ENCODE measurements at places on chromosomes 12 and 14.

- DNase-seq = no peak
These were observed 9.1 kb downstream of the ULK1 start for GRCh38 chr12:131903270-131904255.

DNA sequence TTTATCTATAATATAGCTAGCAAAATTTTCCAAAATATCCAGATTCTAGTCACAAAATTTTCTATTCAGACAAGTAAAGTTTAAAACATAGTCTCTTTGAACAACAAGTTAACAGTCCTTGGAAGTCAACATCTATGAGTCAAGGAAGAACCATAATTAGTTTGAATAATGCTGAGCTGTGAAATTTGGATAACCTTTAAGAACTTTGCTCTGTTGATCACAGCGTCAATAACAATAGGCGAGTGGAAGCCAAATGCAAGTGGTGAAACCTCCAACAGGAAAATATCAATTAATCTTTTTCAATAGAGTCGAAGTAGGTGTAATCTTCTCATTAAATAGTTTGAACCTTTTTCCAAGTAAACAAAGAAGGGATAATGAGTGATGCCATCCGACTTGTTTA lies 466.6 kb downstream of the FOXG1 start:
- no peak for DNase-seq

DNA sequence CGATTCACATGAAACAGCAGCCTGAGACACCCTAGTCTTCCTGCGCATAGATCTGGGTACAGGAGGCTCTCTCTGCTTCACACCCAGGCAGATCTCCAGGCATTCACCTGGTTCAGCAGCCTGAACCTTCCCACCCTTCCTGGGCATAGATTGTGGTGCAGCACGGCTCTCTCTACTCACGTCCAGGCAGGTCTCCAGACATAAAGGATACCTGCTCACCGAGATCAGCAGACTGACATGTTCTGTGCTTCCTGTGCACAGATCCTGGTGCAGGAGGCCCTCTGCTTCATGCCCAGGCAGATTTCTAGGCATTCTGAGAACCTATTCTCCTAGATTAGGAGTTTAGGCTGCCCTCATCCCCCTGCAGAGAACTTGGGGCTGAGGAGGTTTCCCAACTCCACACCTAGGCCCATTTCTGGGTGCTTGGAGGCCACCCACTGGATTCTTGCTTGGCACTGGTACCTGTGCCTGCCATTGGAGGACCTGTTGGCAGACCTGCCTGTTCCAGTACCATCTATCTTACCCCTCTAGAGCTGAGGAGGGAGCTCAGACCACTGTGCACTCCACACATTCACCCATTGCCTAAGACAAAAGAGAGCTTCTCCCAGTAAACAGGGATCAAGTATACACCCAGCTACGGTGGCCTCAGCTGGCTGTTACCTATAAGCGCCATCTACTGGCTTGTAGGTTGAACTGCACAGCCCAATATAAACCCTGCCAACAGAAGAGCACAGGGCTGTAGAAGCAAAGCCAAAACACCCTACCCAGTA lies 28.0 kb upstream of the GARIN6 start:
- DNase-seq = peak; percentile 31

GRCh38 chr14:28608851-28609828 lies 157.4 kb upstream of the FOXG1 start:
- DNase-seq = peak; percentile 39

DNA sequence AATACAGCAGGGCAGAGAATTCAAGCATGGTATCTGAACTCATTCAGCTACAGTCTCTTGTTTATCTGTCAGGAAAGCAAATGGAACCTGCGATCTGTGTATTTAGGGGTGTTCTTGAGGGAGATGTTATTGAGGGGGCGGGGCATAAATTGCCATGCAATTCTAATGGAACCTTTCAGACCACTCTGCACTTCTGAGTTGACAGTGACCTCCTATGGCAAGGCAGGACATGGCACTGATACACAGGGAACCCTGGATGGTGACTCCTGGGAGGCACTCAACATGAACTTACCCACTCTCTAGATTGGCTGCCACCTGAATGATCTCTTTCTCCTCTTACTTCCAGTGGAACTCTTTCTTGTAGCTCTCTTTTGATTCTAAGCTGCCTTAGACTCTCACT lies 787.3 kb downstream of the VRK1 start:
- DNase-seq = no peak

- DNase-seq = no peak
These were observed 70.8 kb upstream of the SRSF5 start for GRCh38 chr14:69696204-69696527.

DNA sequence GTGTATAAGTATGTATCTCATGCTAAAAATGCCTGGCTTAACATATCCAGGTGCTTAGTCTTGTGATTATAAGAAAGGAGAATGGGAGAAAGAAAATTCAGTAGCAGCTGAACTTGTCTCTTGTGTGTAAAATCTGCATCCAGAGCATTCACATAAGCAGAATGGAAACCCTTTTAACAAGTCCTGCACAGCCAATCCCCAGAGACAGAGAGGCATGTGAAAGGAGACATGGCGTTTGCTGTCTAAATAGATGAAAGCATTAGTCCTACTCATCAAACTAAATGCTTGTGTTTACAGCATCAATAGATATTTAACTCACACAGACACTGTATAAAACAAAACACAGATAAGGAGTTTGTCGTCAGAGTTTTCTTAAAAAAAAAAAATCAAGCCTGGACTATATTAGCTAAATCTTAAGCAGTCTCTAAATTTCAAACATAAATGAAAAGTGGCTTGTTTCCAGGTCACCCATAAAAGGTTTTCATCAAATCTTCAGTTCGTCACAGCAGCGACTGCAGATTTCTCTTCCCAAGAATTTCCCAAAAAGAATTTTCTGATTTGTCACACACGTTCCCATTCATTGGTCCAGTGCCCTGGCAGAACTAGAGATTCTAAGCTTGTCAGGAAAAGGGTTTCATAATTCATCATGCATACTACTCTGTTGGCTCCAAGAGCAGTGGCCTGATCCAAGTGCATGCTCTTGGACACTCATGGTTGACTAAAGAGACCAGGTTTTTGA lies 249.2 kb downstream of the BTG1 start:
- DNase-seq = no peak

DNA sequence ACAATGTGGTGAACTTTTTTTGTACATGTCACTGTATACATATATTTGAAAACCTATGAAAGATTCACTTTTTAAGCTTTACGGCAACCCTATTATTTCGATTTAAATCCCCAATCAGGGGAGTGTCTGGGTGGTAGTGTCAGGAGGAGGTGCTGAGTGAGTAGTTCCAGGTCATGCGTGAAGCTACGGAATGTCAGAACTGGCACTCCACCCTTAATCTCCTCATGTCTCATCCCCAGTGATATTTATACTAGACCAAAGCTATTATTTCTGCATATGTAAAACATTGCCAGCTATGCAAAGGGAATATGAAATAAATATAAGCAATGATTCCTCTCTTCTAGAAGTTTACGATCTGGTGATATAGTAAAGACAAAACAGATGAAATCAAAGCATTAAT lies 12.3 kb downstream of the NR1H4 start:
- DNase-seq = no peak

DNA sequence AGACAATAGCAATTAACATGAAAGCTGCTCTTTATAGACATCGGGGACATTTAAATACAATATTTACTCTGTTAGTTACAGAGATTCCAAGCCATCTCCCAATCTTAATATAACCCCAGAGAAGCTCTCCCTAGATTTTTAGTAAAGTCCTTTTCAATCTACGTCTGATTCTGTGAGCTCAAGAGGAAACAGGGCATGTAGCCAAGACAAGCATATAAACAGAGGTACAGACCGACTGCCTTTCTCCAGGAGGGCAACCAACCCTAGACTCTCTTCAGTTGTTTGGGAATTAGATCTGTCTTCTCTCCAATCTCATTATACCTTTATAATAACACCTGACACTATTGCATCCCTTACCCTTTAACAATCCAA lies 57.4 kb downstream of the TMTC1 start:
- no peak for DNase-seq

GRCh38 chr12:58211211-58211610 lies 269.8 kb downstream of the ATP23 start:
- DNase-seq = no peak

GRCh38 chr12:1828856-1829255 lies 8.5 kb downstream of the LRTM2 start:
- DNase-seq = no peak

GRCh38 chr14:103185051-103186029 lies 62.1 kb downstream of the TNFAIP2 start:
- DNase-seq = peak; percentile 52

DNA sequence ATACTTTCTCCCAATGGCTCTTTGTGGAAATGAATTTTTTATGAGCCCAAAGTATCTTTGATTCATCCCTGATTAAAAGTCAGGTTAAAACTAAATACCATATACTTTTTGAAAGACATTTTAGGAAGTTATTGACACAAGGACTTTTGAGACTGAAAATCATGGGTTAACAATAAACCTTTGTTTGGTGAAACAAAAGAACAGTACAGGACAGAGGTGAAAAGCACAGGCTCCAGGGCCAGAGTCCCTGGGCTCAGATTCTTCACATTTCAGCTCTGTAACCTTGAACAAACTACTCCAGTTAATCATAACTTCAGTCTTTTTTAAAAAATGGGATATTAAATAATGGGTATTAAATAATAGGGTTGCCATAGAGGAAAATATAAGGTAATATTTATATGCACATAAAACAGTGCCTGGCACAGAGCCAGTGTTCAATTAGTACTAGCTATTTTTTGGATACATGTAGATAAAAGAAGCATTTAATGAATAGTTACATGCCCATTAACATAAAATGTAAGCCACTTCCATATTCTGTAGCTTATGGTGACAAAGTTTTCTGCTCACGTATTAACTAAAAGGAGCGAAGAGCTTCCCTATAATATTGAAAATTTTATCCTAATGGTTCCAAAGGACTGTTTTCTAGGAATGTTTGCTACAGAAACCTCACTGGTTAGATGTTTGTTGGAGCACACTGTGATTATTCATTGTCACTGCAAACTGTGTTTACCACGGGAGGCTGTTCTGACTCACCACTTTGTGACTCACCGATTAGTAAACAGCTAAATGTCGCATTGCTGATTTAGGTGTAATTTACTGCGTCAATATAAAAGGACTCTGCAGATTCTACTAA lies 255.4 kb downstream of the DAD1 start:
- DNase-seq = no peak

- no peak for DNase-seq
These were observed 20.7 kb downstream of the ATXN2 start for GRCh38 chr12:111578276-111578970.

- DNase-seq = no peak
These were observed 2.5 kb downstream of the DUSP6 start for GRCh38 chr12:89349814-89350213.

GRCh38 chr12:12983420-12984035 lies 16.5 kb downstream of the HEBP1 start:
- peak; percentile 43 for DNase-seq

GRCh38 chr12:106415134-106415533 lies 57.6 kb downstream of the POLR3B start:
- DNase-seq = no peak

- no peak for DNase-seq
These were observed 86.4 kb downstream of the DACT1 start for GRCh38 chr14:58724206-58724605.

DNA sequence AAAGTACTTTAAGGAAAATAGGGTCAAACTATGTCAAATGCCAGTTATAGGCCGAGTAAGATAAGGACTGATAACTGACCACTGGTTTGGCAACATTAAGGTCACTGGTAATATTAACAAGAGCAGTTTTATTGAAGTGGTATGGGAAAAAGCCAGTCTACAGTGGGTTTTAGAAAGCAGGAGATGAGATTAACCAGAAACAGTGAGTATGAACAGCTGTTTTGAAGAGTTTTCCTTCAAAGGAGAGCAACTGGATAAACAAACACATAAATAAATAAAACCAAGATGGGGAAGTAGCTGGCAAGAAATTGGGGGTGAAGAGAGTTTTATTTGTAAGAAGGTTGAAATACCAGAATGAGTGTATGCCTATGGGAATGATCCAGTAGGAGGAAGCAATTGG lies 30.3 kb downstream of the KITLG start:
- DNase-seq = no peak

- DNase-seq = no peak
These were observed 42.6 kb upstream of the CHGA start for GRCh38 chr14:92880351-92880750.

- no peak for DNase-seq
These were observed 24.6 kb downstream of the DAD1 start for GRCh38 chr14:22564463-22564862.

DNA sequence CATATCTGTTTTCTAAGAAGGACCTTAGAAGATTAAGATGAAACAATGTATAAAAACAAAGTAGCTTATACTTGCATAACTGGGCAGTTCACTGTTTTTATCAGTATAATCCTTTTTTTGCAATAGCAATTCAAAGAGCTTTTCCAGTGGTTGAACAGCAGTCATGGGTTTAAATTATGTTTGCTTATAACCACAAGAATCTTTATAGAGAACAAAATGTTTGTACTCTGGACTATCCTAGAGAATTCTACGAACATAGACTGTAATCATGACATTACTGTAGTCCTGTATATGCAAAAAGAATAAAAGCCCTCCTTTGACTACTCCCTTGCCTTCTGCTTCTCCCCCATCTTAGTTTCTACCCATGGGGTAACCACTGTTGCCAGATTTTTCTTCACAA lies 5.7 kb downstream of the FAM177A1 start:
- DNase-seq = no peak

DNA sequence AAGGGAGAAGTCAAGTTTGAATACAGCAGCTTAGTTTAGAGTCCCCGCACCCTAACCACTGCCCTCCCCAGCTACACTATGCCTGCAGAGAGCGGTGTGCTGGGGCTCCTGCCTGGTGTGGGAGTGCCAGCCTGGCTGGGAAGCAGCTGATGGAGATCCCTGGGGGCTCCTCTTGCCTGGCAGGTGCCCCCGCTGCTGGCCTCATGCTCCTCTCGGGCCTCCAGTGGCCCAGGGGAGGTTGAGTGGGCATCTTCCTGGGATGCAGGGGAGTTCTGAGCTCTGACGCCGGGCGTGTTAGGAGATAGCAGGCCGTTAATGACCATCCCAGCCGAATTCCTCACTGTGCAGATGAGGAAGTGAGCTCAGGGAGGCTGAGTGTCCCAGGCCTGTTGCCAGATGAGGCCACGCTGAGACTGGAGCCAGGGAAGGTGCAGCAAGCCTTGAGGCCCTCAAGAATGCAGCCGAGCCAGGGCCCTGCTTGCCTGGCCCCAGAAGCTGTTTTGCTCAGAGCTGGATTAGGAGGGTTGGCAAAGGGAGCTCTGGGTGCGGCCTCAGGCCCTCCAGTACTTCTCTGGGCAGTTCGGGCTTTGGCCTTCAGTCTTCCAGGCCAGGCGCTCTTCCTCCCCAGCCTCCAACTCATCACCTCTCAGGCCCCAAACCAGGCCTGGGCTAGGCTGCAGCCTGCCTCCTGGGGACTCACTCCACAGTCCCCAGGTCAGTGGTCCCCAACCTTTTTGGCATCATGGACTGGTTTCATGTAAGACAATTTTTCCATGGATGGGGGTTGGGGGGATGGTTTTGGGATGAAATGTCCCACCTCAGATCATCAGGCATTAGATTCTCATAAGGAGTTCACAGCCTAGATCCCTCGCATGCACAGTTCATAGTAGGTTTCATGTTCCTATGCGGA lies 6.6 kb upstream of the CYP46A1 start:
- DNase-seq = no peak

DNA sequence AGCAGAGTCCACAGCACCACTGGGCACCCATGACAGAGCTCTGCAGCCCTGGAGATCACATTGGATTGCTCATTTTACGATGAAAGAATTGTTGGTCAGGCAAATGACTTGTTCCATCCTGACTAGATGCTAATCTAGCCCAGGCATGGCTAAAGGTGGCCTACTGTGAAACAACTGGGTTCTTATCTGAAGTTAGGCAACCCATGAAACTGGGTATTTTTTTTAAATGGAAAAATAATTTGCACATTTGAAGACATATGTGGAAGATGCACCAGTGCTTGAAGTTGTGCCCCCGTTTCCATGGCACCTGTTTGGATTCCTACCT lies 8.3 kb downstream of the PYGL start:
- no peak for DNase-seq
